ENCODE measurements at places on chromosomes 7 and 10.
A peak's percentile ranks its signal among the peaks of the same experiment; 100 is the strongest.

GRCh38 chr7:75762350-75762917 is 9.6 kb downstream of the CCL26 start:
- DNase-seq, result peak; percentile 71

- no peak for DNase-seq
These were observed 149.3 kb upstream of the SHH start for GRCh38 chr7:155961241-155962190.

GRCh38 chr7:68964060-68964459 is 634.2 kb upstream of the AUTS2 start:
- DNase-seq, result no peak

GRCh38 chr7:119733127-119733879 is 539.7 kb upstream of the KCND2 start:
- no peak for DNase-seq

DNA sequence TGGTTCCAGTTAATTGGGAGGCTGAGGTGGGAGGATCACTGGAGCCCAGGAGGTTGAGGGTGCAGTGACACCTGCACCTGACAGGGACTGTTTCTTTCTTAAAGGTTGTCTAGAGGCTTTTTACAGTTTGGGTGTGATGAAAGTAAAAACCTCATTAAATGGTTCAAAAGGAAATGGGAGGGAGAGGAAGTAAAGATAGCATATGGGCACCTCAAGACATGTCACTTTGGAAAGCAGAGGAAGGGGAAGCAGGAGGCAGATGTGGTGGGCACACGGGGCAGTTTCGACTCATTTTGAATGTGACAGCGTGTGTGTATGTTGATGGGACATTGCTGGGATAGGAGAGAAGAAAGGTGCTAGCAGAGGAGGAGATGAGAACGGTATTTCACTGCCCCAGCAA is 203.1 kb downstream of the MLLT10 start:
- no peak for DNase-seq

DNA sequence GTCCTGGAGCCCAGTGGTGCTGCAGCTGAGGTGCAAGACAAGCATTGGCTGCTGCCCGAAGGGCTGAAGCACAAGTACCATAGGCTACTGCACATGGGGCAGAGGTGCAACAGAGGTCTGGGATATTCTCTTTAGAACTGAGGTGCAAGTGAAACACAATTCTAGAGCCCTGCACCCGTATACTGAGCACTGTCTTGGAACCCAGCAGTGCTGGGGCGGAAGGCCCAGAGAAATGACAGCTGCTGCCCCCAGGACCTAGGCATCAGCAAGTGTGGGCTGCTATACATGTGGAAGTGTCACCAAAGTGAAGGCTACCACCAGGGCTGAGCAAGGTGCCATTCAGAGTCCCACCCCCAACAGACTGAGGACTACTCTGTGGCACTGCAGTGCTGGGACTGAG is 393.6 kb upstream of the STEAP1 start:
- no peak for DNase-seq

GRCh38 chr10:7488418-7488829 is 77.6 kb upstream of the SFMBT2 start:
- DNase-seq, result peak; percentile 41

GRCh38 chr7:105853931-105854419 is 22.4 kb downstream of the ATXN7L1 start:
- DNase-seq, result no peak

- DNase-seq, result no peak
These were observed 175.9 kb downstream of the BAMBI start for GRCh38 chr10:28853195-28853594.

GRCh38 chr10:77565590-77566023 is 72.0 kb downstream of the KCNMA1 start:
- no peak for DNase-seq

DNA sequence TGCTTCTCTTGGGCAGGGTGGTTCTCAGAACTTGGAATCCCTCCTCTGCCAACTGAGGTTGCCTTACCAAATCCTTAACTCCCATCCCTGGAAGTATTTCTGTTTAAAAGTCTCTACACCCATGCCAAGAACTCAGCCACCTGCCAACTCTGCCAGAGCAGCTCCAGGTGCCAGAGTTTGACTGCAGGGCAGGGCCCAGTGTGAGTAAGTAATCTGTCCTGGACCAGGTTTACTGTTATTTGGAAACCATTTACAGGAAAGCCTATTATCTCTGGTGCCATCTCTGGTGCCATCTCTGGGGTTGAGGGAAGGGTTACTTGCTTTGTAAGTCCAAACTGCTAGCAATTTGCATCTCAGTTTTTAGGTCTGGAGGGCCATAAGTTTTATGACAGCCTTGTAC is 2.5 kb downstream of the TSPAN15 start:
- DNase-seq, result no peak

DNA sequence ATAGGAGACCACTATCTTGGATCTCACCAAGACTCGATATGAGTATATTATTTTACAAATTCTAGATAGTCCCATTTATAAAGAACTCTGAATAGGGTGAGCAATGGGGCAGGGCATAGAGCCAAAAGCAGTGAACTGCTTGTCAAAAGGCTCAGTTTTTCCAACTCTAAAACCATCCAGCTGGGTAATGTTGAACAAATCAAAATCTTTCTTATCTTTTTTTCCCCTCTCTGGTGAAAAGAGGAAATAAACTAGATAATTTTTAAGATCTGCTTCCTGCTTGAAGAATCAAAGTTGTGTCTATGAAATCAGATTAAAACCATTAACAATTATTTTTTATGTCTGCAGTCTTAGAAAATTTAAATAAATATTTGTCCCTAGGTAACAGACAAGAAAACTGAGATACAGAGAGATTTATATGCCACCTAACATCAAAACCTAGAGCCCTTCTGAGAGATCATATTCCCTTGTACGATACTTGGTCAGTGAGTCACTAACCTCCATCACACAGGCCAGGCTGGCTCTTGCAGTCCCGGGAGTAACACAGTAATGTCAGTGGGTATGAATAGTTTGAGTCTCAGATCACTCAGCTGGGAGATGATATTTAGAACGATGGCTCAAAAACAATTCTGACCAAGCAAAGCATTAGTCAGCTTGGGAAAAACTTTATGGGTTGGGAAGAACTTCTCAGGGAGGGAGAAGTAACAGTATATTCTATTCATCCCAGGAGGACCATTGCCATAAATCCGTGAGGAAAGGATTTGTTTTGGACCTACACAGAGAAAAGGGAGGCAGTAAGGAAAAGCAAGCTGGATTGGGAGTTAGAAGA is 178.8 kb downstream of the REEP3 start:
- peak; percentile 89 for DNase-seq

- DNase-seq, result no peak
These were observed 4.6 kb upstream of the SPOCK2 start for GRCh38 chr10:72092987-72093386.

DNA sequence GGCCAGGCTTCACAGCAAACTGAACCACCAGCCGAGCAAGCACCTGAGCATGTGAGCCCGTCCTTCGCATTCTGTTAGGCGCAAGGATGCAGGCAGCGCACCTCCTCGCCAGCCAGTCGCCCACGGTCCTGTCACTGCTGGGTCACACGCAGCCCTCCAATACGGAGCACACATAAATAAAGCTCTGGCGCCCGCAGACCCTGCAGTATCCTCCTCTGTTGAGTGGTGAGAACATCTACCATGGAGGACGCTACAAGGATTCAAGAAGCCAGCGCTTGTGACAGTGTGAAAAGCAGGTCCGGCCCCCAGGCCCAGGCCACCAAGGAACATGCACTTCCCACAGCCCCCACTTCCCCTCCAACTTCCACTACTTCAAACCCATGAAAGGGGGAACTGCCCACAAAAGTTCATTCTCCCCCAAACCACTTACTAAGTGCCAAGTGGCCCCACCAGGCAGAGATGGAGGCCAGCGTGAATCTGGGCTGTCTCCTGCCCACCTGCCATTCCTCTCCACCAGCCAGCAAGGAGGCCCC is 34.8 kb downstream of the VOPP1 start:
- no peak for DNase-seq

GRCh38 chr7:46170021-46170420 is 248.9 kb upstream of the IGFBP3 start:
- no peak for DNase-seq

DNA sequence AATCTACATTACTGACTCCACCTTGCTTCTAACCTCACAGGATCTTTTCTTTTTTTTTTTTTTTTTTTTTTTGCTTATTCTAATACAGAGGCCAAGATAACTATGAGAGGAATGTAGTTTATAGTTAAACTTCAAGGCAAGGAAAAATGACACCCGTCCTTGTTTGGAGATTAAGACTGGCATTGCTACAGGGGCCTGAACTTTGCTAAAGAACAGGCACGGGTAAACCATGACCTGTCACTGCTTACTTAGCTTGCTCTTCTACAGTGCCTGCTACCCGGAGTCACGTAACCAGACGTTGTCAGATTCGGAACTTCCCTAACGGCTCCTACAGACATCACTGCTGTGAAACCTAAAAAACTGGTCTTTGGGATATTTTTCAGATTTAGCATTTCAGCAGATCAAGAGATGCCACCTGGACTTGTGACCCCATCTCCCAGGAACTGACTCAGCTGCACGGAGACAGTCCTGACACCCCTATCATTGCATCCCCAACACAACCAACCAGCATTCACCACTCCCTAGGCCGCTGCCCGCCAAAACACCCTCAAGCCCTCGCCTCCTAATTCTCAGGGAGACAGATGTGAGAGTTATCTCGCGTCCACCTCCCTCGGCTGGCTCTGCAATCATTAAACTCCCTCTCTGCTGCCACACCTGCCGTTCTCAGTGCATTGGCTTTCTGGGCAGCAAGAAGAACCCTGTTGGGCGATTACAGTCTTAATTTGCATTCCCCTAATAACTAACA is 27.5 kb downstream of the MAD1L1 start:
- no peak for DNase-seq

GRCh38 chr10:72790216-72790990 is 98.5 kb downstream of the MCU start:
- DNase-seq, result no peak

Measured in fibroblast of the conjunctiva (primary cell).